GM12878 (cell line): ENCODE measurements at places on chromosomes 3 and 15.

DNA sequence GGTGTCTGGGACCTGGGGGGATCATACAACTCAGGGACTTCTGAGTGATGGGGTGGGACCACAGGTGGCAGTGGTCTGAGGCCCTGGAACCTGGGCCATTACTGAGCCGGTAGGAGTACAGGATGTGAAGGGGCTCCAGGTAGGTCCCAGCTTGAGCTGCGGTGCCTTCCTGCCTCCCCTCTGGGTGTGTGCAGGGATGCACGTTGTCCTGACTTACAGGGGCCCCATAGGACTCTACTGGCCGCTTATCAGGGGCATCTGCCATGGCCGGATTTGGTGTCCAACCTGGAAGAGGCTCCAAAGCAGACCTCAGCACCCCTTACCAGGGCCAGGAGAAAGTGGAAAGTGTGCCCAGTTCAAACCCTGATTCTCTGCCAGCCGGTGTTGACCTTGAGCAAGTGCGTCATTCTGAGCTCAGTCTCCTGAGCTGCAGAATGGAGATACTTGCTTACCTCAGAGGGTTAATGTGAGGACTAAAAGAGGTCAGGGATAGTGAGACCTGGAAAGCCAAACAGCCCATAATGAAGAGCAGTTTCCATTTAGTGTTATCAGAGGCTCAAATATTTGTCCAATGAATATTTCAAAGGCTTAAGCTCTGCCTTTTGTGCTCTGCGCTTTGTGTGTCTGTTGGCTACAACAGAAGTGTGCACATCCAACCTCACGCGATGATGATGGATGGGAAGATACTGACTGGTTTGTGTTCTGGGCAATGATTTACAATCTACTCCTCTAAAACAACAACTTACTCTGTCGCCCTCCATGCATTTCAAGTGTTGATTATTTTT, 35.4 kb upstream of the ESYT3 start:
- DNase-seq: no peak

DNA sequence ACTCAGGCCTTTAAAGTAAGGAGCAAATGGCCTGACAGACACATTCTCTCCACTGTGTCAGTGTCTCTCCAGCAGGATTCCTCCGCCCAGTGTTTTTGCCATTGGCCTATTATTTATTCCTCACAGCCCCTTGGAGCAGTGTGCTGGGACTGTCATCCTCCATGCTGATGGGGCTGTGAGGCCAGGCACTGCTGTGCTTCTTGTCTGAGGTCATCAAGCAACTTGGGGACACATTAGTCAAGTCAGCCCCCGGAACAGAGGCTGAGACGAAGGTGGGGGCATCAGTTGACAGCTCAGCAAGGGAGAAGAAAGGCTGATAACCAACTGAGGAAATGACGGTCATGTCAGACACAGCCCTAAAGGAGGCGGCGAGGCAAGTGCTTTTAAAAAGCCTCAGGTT, 67.4 kb downstream of the XXYLT1 start:
- no peak for DNase-seq

GRCh38 chr3:125179884-125180240, 32.7 kb downstream of the SLC12A8 start:
- no peak for DNase-seq

GRCh38 chr15:39942101-39942752, 8.3 kb downstream of the EIF2AK4 start:
- no peak for DNase-seq
